ENCODE measurements at places on chromosomes 5 and 9. TPM values are rescaled to one million over a fixed set of nuclear protein-coding genes. Genes with fewer than 3 reads are reported as not detected.

Gene PCDHB4
- polyA plus RNA-seq: not detected

Gene FGF18
- not detected for polyA plus RNA-seq

Gene CCNO
- polyA plus RNA-seq: not detected

Gene FSD1L
- 17.0 TPM for polyA plus RNA-seq

Gene INSL6
- polyA plus RNA-seq: 0.42 TPM

All from GM12878 (cell line).